GOT3 (cell line): ENCODE measurements at places on chromosomes 3 and 15.

DNA sequence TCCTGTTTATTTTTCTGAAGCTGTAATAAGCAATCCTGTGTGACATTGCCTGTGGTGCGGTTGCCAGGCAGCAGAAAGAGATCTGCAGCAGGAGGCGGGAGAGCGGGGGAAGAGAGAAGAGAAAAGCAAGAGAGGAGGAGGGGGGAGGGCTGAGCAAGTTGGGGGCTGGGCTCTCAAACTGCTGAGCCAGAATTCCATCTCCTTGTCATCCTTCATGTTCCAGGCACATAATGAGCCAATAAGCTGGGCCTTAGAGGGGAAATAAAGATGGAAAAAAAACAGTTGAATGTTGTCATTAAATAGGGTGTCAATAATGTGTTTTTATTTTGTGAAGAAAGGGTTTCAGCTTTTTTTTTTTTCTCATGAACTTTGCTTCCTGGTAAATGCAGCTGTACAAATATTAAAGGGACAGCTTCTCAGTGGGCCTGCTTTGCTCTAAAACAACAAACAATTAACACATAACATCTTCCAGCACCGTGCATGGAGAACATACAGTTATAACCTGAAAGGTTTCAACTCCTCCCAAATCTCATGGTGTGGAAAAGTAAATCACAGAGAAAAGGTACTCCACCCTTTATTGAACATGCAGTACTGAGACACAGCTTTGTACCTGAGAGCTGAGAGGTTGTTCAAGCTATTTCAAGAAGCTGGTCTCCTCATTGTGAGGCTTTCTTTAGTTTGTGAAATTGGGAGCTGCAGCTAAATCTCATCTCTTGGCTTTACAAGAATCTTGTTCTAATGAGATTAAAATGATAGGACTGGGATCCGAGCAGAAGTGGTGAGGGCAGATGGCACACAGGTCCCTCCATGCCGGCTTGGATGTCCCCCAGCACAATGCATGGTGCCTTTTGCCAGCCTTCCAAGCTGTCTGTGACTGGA lies 451.1 kb upstream of the KCNMB2 start:
- DNase-seq: no peak

DNA sequence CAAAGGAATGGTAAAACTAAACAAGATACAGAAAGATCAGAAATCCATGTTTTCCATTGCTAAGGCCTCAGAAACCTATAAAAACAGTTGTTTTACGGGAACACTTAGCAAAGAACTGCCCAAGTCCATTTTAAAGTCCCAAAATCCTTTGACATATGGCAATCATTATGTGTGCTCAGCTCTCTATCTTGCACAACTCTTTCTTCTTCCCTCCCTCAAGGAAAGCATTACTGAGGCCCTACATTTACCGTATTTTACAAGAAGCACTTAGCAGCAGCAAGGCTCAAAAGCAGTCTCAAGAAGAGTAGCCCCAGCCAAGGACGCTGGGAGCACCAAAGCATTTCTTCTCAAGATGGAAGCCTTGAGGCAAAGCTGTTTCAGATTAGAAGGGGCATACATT lies 169.6 kb upstream of the LRTM1 start:
- DNase-seq: no peak

DNA sequence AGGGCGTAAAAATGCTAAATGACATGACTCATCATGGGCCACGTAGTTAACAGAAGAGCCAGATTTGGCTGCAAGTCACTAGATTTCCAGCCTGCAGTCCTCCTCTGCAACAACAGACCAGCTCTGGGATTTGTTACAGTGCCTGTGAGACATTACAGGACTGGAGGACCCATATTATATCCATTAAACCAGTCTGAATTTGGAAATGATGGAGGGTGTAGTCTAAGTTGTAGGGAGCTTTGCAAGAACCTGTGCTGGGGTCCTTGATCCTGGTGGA lies 10.8 kb downstream of the ZNF774 start:
- no peak for DNase-seq

DNA sequence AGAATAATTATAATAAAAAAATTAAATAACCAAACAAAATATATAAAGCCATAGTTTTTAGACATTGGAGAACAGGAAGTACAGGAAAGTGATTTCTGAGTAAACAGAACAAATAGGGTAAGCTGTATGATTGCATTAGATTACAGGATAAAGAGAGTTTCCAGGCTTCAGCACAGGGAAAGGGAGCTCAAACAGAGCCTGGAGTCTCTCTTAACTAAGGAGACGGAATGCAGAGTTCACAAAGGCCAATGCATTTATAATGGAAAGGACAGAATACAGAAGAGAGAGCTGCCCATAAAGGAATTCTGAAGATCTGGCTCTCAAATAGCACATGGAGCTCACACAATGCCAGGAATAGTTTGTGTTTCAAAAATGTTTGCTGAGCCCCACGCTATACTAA lies 42.0 kb upstream of the OTOL1 start:
- no peak for DNase-seq

DNA sequence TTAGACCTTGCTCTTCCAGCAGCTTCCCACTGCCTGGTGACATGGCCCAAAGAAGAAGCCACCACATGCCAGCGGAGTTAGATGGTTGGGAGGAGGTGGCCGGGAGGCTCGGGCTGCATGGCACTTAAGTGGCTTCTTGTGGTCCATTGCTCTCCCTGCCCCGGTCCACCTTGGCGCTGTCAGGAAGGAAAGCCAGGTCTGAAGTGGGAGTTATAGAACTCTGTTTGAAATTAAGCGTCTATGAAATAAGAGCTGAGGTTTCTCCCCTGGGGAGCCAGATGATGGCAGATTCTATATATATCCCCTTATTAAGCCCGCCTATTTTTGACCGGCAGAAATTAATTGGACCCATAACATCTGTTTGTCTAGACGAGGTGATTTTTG lies 61.2 kb downstream of the ITGA11 start:
- DNase-seq: no peak

DNA sequence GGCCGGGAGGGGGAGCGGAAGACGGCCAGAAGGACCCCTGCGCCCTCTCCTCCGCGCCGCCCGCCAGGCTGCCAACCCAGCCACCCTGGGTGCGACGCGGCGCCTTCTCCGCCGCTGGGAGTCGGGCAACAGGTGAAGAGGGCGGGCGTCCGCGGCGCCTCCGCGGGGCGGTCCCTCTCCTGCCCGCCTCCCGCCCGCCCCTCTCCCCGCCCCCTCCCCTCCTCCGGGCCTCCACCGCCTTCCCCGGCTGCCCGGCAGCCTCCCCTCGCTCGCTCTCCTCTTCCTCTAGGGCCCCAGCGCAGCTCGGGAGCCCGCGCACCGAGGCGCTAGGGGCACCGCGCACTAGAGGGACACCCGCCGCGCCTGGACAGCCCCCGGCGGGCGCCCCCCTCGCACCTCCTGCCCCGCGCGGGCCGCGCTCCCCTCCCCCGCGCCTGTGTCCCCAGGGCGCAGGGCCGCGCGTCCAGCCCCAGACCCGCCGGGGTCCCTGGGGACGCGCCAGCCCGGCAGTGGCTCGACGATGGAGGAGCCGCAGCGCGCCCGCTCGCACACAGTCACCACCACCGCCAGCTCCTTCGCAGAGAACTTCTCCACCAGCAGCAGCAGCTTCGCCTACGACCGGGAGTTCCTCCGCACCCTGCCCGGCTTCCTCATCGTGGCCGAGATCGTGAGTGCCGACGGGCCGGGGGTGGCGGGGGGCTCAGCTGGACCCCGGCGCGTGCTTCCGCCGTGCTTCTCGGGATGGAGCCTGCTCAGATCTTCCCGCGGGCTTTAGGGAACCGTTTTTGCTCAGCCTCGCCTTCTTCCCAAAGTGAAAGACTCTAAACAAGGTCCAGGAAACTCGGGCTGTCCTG lies at the start of gene CMTM8:
Gene CMTM8, plus strand, starts transcription at position 228 of the 854 bp plus-strand sequence. Its CDS starts 293 bp downstream, at position 521.
- no peak for DNase-seq
